ENCODE measurements at places on chromosomes 1 and 21. TPM values are rescaled to one million over a fixed set of nuclear protein-coding genes. Genes with fewer than 3 reads are reported as not detected.
A peak's percentile ranks its signal among the peaks of the same experiment; 100 is the strongest.

GRCh38 chr1:184392067-184392466 is 5.2 kb downstream of the C1orf21 start:
- no peak for DNase-seq

GRCh38 chr1:205706601-205707502 is 26.5 kb upstream of the SLC45A3 start:
- DNase-seq = no peak

- DNase-seq = peak; percentile 11
These were observed at the start of gene PDE9A for GRCh38 chr21:42653231-42654061. Gene PDE9A, plus strand, starts transcription at chr21:42653621. Its CDS starts 194 bp downstream, at chr21:42653815.

DNA sequence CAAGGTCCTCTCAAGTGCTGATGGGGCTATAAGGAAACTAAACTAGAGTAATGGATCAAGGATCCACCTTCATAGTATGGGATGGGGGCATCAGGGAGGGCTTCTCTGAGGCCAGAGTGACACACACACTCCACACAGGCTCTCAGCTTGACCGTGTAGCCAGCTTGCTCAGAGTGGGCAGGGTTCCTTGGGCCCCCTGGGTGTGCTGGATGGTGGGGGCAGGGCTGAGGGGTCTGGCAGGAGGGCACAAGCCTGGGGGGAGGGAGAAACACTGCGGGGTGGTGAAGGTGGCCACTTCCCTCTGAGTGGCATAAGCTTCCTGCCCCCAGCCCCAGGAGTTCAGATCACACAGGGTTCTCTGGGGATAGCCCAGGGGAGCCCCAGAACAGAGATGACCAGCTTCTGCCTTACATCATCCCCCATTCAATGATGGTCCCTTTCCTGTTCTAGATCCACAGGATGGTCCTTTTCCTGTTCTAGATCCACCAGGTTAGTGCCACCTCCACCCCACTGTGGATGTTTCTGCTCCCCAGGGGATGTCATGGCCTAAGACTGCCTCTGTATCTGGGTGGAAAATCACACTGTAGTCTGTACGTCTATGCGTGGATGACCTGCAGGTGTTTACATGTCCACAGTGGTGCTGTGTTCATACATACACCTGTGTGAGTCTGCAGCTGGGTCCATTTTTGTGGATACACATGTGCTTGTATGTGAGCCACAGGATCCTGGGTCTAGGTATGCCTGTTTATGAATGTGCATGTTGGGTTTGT is 525.0 kb downstream of the PTPRU start:
- no peak for DNase-seq

DNA sequence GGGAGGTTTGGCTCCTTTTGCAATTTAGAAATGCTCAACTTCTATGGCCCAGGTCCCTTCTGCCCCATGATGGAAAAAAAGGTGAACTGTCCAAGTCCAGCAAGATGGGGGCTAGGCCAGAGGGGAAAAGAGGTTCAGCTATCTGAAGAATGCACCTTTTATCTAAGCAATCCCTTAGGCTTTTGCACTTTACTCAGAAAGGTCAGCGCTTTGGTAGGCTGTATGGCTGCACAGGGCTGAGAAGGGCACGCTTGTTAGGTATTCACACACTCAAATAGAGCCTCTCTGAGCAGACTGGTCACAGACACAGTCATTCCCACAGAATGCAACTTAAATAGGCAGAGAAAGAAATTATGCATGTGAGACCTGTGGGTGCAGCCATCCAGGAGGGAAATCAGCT is 31.0 kb downstream of the KANK4 start:
- no peak for DNase-seq

- DNase-seq = no peak
These were observed 1.5 kb downstream of the SIM2 start for GRCh38 chr21:36700295-36700970.

DNA sequence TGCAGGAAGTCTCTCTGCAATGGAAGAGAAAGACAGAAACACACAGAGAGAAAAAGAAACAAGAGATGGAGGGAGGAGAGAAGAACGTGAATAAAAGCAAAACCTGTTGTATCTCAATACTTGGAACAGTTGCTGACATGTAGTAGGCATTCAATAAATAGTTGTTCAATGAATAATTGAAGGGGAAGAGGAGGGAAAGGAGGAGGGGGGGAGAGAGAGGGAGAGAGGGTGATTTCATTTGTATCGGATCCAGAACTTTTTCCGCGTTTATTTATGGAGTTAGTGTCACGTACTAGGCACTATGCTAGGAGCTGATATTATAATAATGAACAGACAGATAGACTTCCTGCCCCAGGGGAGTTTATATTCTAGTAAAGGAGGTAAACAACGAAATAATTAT is 144.1 kb downstream of the OMA1 start:
- DNase-seq = no peak

GRCh38 chr1:33735624-33736023 is 128.3 kb upstream of the HMGB4 start:
- no peak for DNase-seq

DNA sequence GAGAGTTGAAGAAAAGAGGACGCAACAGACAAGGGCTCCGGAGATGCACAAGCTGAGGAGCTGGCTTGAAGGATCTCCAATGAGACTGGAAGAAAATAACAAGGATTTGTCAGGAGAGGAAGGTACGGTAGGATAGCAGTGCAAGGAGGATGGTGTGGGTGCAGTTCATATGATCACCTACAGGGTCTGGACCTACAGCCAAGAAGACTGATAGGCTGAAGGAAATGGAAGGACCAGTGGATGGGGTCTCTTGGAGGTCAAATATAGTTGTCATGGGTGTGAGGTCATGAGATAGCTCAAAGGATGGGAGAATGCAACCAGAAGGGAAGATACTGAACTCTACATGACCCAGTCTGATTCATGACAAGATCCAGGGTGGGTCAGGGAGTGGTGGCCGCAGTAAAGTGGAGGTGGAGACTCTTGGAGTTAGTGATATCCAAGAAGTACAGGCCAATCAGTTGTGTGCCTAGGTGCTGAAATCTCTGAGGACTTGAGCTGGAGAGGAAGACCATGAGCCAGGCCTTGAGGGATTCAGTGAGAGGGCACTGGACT is 15.3 kb upstream of the KANK4 start:
- DNase-seq = no peak

GRCh38 chr21:46626975-46627501 is 8.4 kb upstream of the PRMT2 start:
- no peak for DNase-seq

DNA sequence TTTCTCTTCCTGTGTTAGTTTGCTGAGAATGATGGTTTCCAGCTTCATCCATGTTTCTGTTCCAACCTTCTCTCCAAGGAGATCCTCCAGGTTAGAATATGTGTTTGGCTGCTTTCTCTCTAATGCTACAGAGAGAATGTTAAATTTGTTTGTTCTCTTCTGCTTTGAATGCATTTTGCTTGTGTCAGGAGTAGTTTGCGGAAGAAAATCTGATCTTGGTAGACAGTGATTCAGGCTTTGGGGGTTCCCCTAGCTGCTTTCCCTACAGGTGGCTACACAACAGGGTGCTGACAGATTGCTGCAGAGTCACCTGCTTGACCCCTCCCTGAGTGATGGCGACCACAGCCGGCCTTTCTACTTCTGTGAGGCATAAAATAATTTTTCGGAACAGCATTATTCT is 41.8 kb downstream of the MACO1 start:
- no peak for DNase-seq

The FCRL2 gene
- total RNA-seq = not detected

The KCNT2 gene
- total RNA-seq = 0.17 TPM

The F13B gene
- not detected for total RNA-seq

The PPIAL4G gene
- not detected for total RNA-seq

The OR1C1 gene
- not detected for total RNA-seq

The CNKSR1 gene
- total RNA-seq = not detected

Measured in dermis blood vessel endothelial cell (primary cell).